Tibial artery (tissue), 4 donors: ENCODE measurements at places on chromosomes 4 and X.

DNA sequence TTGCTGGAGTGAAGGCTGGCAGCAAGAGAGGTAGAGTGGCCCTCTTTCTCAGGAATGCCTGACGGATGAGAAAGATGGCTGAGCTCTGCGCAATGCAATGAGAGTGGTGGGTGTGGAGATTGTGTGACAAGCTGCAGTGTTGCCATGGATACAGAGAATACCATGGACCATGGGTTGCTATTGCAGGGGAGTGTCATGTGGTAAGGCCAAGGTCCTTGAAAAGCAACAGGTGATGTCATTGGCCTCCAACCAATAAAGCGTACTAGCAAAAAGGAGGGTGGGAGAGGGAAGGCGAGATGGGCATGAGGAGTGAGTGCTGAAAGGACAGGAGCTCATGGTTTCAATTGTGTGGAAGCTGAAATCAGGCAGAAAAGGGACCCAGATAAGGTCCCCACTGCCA lies 1.8 kb downstream of the PNMA5 start:
- no peak for DNase-seq

DNA sequence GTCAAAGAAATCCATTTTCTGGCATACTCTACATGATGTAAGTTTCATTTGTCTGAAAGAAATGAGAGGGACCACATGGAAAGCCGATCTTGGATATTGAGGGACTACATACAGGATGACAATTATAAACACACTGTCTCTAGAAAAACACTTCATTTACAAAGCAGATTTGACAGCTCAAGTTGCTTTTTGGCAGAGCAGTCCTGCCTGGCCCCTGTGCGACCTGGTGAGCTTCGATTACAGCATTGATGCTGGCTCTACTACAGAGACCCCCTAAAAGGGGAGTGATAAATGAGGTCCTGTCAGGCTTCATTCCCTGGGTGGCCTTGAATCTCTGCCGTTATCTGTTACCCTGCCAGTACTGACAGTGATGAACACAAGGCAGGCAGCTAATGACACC lies 215.2 kb upstream of the NOCT start:
- no peak for DNase-seq

- DNase-seq: no peak
These were observed 78.0 kb downstream of the COX7B2 start for GRCh38 chr4:46830971-46831454.

DNA sequence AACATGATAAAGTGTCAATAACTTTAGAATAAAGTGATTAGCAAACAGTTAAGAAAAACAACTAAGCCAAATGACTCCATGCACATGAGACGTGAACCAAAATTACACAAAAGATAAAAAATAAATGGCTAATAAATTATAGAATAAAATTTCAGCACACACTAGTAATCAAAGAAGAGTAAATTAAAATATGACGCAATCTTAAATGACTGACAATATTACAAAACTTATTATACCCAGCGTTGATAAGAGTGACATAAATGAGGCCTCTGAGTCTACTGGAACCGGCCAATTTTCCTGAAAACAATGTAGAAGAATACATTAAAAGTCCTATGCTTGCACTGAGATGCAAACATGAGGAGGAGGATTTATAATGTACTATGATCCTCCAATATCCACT lies 187.4 kb downstream of the DHX15 start:
- no peak for DNase-seq

DNA sequence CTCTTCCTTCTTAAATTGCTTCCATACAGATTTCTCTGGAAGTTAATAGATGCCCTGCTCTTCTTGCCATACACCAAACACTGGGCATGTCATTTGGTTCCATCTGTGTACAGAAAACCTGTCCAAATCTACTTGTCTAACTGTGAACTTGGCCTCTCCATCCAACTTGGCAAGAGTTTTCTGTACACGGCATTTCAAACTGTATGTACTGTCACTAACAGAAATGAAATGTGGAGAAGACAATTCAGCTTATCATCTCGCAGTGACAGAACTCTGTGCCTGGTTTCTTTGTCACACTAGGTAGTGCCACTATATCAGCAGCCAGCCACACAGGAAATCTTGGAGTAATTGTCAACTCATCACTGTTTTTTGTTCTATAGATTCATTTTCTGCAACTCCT lies 58.2 kb downstream of the CXXC4 start:
- DNase-seq: no peak

- no peak for DNase-seq
These were observed 371.3 kb upstream of the INTU start for GRCh38 chr4:127261476-127261875.
